Stimulated activated CD8-positive, alpha-beta memory T cell treated with anti-CD3 and anti-CD28 coated beads, Interleukin-4, amount 100 ng/mL, for 1 hour (primary cell): ENCODE measurements at places on chromosomes 7 and 10.
A peak's percentile ranks its signal among the peaks of the same experiment; 100 is the strongest.

- DNase-seq = no peak
These were observed 14.5 kb upstream of the GNA12 start for GRCh38 chr7:2858621-2859020.

DNA sequence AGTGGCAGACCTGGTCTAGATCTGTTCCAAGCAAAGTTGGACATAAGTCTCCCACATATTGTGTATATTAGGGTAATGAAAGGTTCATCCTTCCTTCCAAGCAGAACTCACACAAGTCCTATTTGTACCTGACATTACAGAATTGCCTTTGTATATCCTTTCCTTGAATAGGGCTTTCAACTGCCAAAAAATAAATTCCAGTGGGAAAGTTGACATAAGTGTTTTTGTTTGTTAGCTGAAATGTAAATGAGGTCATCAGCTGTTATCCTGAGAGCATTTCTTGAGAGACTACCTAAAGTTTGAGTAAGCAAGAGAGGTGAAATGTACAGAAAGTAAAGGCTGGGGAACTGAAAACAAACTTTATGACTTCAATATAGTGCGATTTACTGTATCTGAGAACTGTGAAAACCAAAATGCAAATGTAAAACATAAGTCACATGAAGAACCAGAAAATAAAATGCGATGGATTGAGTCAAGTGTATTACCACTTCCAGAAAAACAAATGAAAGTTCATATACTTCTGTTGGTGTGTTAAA, 527.3 kb upstream of the SEMA3D start:
- DNase-seq = no peak

- DNase-seq = peak; percentile 49
These were observed 1.5 kb downstream of the STX1A start for GRCh38 chr7:73717991-73718405.

DNA sequence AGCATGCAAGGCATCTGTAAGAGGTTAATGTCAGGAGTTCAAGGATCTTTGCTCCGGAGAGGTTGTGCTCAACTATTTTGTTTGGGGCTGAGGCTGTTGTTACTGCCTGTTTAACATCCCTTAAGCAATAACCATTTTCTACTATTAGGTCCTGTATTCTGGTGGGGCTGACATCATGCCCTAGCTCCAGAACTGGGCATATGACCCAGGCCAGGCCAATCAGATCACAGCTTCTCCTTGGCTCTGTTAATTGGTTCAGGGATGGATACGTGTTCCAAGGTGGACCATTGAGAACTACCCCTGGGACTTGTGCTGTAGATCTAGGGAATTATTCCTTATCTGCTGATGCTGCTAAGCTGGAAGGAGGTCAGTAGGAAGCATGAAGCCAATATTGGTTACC, 67.0 kb downstream of the SYPL1 start:
- DNase-seq = no peak

DNA sequence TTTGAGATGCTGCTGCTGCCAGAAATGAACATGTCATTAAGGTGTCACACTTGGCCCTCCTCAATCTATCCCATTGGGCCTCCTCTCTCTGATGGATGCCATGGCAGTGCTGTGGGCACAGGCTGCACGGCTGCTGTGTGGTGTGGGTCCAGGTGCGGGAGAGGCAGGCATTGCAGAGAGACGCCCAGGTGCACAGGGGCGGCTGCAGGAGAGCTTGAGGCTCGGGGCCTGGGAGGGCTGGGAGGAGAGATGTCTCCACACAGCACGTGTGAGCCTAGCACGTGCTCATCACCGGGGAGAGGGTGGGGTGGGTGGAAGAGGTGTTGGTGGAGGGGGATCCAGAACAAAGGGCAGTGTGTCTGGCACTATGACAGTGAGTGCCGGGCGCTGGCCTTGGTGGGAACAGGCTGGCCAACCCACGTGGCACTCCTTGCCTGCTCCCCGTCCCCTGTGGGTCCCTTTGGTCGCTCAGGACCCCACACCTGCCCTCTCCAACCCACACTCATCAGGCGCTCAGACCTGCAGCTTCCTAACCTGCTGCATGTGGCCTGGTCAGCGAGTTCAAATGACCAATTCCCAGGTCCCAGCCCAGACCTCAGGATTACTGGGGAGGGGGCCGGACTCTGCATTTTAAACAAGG, 39.9 kb upstream of the BNIP3 start:
- no peak for DNase-seq

GRCh38 chr7:15778191-15778590, 91.7 kb upstream of the MEOX2 start:
- no peak for DNase-seq

GRCh38 chr10:132593900-132594876, 56.6 kb downstream of the INPP5A start:
- no peak for DNase-seq

- DNase-seq = no peak
These were observed 625.1 kb upstream of the MKI67 start for GRCh38 chr10:128751284-128751683.

DNA sequence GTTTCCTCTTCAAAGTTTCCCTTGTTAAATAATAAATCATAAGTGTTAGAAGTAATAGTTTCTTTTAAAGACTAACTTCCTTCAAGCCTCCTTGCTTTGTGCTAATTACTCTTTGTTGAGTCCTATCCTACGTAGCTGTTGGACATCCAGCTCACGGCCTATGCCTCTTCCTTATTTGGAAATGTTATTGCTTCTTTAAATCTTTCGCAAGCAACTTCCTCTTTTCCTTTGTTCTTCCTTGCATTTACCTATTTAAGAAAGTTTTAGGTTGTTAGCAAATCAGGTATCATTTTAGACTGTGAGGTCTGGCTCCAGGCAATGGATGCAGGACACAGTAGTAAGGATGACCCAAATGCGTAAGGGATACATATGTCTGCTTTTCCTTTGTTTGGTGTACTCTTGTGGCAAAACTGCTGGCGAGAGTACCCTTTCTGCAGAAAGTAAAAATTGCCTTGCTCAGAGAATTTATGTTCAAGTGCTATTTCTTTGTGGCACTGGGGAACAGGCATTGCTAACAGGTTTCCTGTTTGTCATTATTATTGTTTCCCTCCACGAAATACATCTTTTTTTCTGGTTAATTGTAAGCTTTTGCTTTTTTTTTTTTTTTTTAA, 110.5 kb downstream of the DYNC2I1 start:
- DNase-seq = no peak

DNA sequence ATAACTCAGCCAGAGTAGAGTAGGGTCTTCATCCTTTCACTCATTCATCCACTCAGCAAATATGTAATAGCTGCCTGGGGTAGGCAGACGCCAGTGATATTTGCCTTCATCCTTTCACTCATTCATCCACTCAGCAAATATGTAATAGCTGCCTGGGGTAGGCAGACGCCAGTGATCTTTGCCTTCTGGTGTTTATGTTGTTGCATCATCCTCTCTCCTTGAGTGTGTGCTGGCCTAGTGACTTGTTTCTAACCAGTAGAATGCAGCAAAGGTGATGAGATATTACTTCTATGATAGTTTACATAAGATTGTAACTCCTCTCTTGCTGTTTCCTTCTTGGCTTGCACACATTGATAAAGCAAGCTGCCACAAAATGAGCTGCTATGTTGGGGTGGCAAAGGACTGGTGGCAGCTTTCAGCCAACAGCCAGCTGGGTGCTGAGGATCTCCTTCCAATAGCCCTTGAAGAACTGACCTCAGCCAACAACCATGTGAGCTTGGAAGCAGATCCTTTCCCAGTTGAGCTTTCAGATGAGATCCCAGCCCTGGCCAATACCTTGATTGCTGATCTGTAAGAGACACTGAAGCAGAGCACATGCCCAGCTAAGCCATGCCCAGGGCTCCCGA, 23.2 kb upstream of the MTPN start:
- DNase-seq = no peak

DNA sequence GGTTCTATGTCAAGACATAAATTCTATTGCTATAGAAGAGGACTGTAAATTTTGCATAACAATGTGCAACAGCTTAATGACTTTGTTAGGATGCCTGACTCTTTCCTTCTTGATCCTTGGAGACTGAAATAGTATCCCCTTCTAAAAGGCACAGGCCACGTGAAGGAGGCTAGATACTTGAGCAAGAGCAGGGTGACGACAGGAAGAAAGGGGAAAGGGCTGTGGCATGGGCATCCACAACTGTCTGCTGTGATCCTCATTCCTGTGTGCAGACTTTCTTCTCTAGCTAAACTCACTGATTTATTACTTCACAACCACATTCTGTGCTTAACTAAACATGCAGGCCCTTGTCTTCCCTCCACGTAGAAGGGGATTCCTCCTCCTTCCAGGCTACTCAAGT, 1111.8 kb upstream of the C7orf33 start:
- no peak for DNase-seq

GRCh38 chr10:80281292-80281691, 8.2 kb downstream of the MAT1A start:
- DNase-seq = no peak

DNA sequence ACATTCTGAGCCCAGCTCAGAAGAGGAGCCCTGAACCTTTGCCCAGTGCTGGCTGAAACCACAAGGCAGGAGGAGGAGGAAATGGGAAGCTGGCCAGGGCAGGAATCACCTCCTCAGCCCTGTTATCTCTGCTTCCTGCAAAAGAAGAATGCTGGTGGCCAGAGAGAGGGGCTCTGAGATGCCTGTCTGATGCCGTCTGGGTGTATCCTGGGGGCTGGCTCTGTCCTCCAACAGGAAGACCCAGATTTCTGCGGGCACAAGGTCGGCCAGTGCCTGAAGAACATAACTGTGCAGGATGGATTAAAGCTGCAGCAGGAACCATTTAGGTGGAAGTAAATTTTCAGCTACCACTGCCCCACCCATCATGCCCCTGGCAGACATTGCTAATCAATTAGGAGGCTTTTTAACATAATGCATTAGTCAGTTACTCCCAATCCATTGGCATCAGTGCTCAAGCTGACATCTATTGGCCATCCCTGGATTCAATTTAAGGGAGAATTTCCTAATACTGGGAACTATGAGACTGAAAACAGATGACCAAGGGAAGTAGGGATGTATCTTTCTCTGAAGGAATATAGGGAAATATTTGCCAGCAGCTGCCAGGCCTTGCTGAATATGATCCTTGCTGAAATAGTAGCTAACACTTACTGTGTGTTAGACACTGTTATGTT, 67.7 kb downstream of the COL13A1 start:
- DNase-seq = no peak

GRCh38 chr10:37701781-37702493, 155.5 kb downstream of the ZNF248 start:
- no peak for DNase-seq

DNA sequence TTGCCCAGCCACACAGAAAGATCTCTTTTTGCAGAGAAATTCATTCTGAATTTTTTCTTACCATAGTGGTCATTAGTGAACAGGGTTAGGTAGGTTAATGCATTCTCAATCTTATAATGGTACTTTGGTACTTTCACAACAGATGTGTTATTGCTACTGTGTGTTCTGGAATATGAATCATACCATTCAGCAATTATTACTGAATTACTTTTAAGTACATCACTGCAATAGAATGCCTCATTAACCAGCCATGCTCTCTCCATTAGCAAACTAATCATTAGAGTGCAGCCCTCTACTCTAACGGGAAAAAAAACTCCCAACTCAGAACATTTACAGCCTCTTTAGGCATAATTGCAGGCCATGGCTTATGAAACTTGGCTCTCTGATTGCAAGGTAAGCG, 102.1 kb downstream of the DOCK4 start:
- DNase-seq = no peak

- no peak for DNase-seq
These were observed 122.1 kb downstream of the BTAF1 start for GRCh38 chr10:92045641-92046106.

DNA sequence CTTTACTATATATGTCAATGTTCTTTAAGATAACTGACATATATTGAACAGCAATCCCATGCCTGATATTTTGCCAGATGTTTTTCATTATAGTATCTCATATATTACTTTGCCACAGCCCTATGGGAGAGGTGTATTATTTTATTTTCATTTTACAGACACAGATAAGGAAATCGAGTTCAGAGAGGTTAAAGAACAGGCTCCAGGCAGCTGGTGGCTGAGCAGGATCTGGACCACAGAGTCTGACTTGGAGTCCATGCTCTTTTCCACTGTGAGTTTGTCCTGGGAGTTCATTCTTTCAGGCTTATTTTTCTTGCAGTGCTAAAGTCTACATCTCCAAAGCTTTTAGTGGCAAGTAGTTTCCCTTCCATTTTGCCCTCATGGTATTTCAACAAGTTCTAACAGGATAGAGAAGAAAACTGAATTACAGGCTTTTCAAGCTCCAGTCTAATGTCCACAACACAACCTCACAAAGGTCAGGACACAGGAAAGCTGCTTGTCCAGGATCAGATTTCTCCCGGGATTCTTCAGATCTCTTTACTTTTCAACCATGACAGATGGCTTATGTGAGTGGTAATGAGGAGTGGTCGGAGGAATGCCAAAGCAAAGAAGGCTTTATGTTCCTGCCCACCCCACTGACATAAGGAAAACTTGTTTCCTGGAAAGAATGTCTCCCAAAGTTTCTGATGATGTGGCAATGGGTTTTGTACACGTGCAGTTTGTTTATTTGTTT, 13.1 kb upstream of the SLC35B4 start:
- DNase-seq = no peak

GRCh38 chr7:86966916-86967315, 92.5 kb downstream of the ELAPOR2 start:
- DNase-seq = no peak
